Stimulated activated CD4-positive, alpha-beta T cell treated with anti-CD3 and anti-CD28 coated beads, Interleukin-4, amount 100 ng/mL, for 1 hour (primary cell): ENCODE measurements at places on chromosomes 11 and 22.

GRCh38 chr11:3164552-3165151 is 458 bp downstream of the OSBPL5 start:
- DNase-seq: no peak

- DNase-seq: no peak
Measured at GRCh38 chr11:74450318-74450717, 17.0 kb downstream of the KCNE3 start.

DNA sequence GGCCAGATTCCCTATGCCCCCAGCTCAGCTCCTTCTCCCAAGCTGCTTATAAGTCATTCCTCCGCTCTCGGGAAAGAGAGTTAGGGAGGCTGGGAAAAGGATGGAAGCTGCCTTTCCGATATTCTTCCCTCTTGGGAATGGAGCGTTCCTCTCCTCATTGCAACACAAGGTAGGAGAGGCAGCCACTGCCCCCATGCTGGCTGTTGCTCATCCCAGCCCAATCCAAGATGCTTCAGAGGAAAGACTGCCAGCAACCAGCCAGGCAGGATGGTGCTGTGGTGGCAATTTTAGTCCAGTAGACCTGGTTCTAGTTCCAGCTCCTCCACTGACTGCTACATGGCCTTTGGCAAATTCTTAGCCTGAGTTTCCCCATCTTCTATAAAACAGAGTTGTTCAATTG is 13.7 kb upstream of the C11orf96 start:
- DNase-seq: no peak

DNA sequence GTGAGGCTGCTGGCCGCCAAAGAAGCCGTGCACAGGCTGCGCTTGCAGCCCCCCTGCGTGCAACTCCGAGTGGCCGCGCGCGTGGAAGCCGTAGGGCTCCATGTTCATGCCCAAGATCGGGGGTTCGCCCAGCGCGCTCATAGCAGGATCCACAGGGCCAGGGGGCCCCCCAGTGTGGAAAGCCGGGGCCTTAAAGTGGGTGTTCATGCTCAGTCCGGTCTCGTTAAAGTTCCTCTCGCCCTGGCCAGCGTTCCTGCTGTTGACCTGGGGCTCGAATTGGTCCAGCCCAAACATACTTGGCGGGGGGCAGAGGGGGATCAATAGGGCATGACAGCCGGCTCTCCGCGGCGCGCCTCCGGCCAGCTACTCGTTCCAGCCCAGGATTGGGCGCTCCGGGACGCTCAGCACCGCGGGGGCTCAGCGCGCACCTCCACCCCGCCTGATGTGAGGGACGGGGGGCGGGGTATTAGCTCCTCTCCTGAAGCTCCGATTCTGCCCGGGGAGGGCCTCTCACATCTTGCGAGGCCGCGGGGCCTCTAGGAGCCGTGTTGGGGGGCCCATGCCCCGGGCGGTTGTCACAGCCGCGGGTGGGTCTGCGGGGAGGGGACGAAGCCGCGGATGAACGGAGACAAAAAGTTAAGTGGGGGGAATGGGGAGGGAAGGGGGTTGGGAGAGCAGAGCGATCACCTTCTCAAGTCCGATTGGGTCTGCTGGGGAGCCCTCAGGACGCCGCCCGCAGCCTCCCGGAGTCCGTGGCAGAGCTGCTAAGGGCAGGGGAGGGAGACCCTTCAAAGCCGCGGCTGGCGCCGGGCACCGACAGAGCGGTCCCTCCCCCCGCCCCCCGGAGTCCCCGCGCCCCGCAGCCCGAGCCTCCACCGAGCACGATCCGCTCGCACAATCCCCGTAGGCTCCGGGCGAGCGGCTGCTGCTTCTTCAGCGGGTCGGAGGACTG is 1.0 kb downstream of the MN1 start:
- no peak for DNase-seq

DNA sequence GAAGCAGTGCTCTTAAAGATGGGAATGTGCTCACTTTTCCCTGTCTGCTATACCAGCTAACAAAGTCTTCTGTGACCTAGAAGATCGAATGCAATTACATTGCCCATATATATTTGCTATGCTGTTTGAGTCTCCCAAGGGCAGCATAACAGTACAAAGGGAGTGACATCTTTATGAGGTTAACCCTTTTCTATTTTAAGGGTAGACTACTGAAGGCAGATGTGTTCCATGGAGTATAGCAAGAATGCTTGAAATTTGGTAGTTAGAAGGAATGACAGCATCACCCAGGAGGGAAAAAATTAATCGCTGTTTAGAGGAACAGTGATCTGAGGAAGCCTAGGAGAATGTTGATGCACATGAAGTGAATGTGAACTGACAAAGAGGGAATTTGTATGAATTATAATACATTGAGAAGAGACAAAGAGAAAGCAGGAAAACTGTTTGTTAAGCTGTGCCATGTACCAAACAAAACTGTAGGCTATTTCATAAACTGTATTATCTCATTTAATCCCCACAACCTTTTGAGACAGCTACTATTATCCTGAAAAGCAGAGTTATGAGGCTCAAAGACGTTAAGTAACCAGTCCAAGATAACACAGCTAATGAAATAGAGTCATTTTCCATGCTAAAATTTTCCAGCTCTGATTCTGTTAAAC is 13.0 kb downstream of the MAML2 start:
- DNase-seq: no peak

GRCh38 chr22:50602338-50602700 is 1.7 kb downstream of the MAPK8IP2 start:
- no peak for DNase-seq

GRCh38 chr22:43882122-43882767 is 9.6 kb downstream of the PNPLA5 start:
- no peak for DNase-seq

GRCh38 chr11:14969901-14970323 is 2.2 kb downstream of the CALCA start:
- peak; percentile 70 for DNase-seq

DNA sequence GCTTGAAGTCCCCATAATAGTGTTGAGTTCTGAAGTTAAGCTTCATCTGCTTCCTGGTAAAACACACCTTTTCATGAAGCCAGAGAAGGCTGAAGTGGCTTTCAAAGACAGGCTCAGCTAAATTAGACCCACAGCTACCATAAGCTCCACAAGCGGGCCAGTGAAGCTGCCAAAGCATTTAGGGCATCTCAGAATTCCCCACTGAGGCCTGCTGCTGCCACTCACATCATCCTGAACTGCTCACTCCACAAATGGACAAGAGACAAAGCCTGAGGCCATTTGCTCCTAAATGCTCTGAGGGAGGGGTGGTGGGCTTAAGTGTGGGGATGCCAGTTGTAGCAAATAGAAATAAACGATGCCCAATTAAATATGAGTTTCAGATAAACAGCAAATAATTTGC is 14.6 kb downstream of the CCDC83 start:
- no peak for DNase-seq

GRCh38 chr22:24845041-24845898 is 39.3 kb downstream of the SGSM1 start:
- DNase-seq: no peak

DNA sequence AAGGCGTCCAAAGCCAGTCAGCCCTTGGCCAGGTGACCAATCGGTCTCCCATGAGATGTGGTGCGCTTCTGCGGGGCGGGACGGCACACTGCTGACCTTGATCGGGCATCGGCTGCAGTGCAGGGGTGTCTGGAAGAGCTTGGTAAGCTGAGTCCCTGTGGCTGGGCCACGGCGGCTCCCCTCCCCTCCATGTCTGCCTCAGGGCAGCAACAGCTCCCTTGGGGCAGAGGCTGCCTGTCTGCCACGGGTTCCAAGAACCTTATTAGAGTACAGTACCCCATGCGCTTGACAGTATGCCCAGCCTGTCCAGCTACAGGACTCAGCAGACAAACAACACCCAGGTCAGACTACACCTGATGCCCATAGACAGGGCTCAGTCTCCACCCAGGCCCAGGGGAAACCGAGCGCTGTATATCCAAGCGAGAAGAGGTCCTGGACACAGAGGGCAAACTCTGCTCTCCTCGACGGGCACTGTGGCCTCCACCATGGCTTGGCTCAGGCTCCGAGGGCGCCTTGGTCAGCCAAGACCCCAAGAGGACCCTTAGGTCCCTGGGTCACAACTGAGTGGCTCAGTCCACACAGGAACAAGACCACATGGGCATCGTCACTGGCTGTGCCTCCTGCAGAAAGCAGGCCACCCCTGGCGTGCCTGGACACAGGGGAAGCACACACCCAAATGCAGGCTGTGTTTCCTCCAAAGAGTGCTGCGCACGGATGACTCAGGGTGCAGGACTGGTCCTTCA is 18.9 kb downstream of the TSPAN32 start:
- DNase-seq: no peak

DNA sequence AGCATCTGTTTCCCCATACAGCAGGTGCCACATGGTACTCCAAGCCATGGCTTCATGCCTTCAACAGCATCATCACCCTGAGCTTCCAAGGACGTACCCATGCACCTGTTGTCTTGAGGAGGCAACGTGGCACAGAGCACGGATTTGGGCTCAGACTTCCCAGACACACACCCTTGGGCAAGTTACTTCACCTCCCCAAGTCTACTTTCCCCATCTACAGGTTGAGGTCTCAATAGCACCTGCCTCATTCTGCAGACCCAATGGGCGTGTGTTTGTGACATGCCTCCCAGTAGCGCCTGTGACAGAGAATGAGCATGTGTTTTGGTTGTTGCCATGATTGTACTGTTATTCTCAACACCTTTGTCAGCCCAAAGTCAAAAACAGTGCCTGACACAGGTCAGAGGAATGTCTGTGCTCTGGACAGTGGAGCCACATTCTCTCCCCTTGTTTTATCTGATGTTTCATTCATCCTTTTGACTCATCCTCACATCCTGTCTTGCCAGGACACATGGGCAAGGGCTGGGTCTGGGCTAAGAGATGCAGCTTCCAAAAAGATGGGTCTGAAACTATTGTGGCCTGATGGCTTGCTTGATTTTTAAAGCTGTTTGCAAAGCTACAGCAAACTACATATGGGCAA is 53.4 kb upstream of the CCND1 start:
- no peak for DNase-seq

- no peak for DNase-seq
Measured at GRCh38 chr11:120756931-120757330, 245.4 kb downstream of the GRIK4 start.

- DNase-seq: no peak
Measured at GRCh38 chr22:24985826-24986214, 33.3 kb downstream of the KIAA1671 start.

DNA sequence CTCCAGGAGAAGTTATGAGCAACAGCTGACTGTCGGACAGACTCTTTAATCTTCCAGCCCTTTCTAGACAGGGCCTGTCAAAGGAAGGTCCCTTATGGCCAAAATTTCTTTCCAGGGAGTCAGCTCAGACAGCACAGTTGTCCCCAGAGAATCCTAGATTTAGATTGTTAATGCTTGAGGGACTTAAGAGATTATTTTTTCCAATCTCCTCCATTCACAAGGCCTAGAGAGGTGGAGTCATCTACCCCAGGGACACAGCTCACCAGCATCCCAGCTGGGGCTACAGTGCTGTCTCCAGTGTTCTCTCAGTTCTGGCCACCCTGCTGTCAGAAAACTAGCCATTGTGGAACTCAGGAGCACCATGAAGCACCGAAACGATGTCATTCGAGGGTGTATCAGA is 7.8 kb downstream of the DSCAML1 start:
- DNase-seq: no peak

- DNase-seq: no peak
Measured at GRCh38 chr11:16572945-16573344, 165.5 kb upstream of the C11orf58 start.

DNA sequence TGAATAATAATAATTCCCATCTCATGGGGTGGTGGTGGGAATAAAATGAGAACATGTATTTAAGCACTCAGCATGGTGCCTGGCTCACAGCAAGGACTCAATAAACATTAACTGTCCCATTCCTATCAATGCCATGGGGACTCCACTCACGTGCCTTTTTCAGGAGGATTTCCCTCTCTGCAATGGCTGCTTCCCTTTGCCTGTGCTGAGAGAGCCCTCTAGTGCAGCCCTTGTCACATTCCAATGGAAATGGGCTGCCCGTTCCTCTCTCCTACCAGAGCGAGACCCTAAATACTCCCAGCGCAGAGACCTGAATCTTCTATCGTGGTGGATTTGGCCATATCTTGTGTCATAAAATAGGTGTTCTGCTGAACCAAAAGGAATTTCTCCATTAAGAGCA is 621.5 kb upstream of the B3GAT1 start:
- DNase-seq: no peak

DNA sequence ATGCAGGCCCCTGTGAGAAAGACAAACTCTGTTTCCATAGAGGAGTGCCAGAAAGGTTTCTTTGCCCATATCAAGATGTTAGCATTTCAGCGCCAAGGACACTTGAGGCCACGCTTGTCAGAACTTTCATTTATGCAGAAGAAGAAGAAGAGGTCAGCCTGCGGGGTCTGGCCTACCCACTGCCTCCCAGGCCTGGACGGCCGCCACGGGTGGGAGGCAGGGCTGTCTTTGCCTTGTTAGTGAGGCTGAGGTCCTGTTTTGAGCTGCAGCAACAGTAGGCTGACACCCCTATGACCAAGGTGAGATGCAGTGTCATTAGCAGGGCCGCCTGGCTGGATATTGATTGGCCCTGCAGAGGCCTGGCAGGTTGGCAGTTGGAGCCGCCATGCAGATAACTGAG is 183.9 kb downstream of the GRIK4 start:
- no peak for DNase-seq

DNA sequence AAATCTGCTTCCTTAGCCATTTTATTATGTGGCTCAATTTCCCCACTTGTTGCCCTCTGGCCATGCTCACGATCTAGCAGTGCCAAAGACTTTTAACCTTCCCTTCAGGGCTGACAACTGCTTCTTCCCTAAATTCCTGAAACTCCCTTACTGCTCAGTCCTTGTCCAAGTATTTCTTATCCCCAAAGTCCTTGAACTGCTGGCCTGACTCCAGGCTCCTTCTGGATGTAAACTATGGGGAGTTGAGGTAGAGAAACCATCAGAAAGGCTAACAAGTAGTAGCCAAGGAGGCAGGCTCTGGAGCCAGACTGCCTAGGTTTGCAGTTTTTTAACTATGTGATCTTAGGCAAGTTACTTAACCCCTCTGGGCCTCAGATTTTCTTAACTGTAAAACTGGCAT is 258.7 kb upstream of the CCDC90B start:
- no peak for DNase-seq

- no peak for DNase-seq
Measured at GRCh38 chr11:5938603-5938965, 3.5 kb upstream of the OR56A3 start.

DNA sequence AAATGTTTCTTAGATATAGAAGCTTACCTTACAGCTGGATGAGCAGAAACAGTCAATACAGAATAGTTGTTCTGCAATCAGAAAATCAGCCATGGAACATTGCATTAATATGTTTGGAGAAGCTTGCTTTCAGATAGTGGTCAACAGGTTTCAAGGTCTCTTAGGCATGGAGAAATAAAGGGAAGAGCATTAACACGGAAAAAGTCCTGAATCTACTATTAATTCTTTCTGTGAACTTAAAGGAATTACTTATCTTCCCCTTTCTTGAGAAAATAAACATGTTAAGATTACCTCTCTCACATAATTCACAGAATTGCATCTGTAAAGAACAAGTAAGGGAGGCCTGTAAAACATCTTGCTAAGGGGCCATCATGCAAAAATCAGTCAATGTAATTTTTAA is at the start of gene OR5B3:
Gene OR5B3, minus strand, starts transcription at position 101 of the 400 bp plus-strand sequence. CDS start 3,465 bp downstream, outside the sequence.
- no peak for DNase-seq

GRCh38 chr11:68677432-68677831 is 6.9 kb upstream of the GAL start:
- DNase-seq: no peak

GRCh38 chr11:31045335-31045734 is 324.2 kb downstream of the DCDC1 start:
- no peak for DNase-seq
